ENCODE measurements at places on chromosomes 6 and 20.
A peak's percentile ranks its signal among the peaks of the same experiment; 100 is the strongest.

- no peak for DNase-seq
Observed at GRCh38 chr6:167845856-167846255, 19.1 kb downstream of the AFDN start.

- DNase-seq = no peak
Observed at GRCh38 chr6:135274561-135275293, 93.6 kb downstream of the MYB start.

- peak; percentile 2 for DNase-seq
Observed at GRCh38 chr6:147651249-147652063, 143.0 kb downstream of the SAMD5 start.

DNA sequence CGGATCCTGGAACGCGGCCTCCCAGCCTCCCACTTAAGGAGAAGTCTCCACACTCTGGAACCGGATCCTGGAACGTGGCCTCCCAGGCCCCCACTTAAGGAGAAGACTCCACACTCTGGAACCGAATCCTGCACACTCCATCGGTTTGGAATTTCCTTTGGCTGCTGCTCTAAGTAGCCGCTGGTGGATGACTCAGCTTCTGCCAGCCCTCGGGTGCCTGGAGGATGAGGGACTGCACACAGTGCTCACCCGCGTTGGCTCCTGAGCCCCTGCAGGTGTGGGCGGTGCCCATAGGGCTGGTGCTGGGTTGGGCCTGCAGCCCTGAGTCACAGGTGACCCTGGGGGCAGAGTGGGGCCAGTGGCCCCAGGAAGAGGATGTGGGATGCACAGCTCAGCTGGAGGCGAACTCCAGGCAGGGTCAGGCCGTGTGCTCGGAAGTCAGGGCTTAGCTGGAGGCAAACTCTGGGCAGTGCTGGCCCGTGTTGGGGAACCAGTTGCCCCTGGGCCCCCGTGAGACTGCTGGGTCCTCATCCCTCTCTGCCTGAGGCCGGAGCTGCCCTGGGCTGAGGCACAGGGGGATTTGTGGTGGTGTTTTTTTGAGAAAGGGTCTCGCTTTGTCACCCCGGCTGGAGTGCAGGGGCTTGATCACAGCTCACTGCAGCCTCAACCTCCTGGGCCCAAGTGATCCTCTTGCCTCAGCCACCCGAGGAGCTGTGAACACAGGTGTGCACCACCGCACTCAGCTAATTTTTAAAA lies 13.9 kb upstream of the TNFRSF6B start:
- DNase-seq = peak; percentile 96

DNA sequence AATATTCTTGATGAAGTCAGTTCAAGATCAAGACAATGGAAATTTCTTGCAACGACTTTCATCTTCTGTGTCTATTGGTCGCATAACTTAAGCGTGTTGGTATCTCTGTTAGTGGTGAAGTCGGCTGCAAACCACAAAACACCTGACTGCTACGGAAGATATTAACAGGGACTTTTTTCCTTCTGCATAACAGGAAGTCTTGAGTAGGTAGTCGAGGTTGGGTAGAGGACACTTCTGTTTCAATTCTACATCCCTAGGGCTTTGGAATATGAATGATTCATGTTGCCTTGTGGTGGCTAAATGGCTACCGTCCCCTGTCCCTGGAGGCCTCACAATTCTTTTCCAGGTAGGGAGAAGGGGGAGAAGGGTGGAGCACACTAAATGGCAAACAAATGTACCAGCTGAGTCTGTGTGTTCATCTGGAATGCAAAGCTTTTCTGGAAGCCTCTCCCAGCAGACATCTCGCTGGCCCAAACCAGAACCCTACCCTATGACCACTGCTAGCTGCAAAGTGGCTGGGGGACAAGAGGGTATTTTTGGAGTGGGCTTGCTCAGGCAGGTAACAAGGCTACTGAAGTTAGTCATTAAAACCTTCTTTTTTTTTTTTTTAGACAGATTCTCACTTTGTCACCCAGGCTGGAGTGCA lies 34.6 kb upstream of the NKX2-2 start:
- no peak for DNase-seq

GRCh38 chr6:105087571-105088211 lies 92.1 kb downstream of the POPDC3 start:
- DNase-seq = peak; percentile 28

GRCh38 chr6:107284805-107285204 lies 169.5 kb upstream of the BEND3 start:
- no peak for DNase-seq

- DNase-seq = no peak
Observed at GRCh38 chr6:157012355-157012754, 235.2 kb downstream of the ARID1B start.

DNA sequence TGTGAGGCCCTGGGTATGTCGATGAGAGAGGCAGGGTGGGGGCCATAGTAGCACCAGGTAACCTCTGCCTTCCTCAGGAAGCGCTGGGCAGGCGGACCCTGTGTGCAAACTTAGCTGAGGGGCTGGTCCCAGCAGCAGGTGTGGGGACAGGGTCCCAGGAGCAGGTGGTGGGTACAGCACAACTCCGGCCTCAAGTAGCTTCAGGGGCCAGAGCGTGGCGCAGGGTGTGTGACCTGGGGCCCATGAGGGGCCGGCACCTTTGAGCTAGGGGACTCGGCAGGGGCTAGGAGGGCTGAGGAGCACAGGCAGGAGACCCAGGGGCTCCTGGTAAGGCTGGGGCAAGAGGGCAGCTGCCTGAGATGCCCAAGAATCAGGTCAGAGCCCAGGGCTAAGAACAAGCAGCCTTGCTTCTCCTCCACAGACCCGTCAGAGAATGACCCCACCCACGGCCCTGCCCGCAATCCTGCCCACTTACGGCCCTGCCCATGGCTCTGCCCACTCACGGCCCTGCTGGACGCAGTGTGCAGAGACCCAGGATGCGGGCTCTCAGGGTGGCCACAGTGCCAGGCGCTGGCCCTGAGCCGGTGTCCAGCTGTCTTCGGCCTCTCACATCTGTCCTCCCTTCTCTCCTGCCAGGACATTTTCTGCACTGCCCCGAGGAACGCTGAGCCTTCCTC lies 30.9 kb downstream of the CHRNA4 start:
- no peak for DNase-seq

DNA sequence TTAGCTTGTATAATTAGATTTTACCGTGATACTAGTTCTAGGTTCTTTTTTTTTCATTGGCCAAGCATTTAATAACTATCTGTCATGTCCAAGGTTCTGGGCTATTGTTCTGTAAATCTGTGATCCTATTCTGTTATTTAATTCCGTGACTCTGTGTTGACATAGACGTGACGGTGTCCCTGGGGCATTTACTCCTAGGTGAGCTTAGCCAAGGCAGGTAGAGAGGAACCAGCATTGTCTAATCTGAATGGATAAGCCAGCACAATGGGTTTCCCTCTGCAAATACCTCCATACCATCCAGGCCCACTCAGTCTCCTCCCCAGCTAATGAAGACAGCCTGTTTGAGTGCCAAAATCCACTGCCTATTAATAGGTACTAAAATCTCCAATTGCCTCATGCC lies 8.9 kb upstream of the CDSN start:
- no peak for DNase-seq

DNA sequence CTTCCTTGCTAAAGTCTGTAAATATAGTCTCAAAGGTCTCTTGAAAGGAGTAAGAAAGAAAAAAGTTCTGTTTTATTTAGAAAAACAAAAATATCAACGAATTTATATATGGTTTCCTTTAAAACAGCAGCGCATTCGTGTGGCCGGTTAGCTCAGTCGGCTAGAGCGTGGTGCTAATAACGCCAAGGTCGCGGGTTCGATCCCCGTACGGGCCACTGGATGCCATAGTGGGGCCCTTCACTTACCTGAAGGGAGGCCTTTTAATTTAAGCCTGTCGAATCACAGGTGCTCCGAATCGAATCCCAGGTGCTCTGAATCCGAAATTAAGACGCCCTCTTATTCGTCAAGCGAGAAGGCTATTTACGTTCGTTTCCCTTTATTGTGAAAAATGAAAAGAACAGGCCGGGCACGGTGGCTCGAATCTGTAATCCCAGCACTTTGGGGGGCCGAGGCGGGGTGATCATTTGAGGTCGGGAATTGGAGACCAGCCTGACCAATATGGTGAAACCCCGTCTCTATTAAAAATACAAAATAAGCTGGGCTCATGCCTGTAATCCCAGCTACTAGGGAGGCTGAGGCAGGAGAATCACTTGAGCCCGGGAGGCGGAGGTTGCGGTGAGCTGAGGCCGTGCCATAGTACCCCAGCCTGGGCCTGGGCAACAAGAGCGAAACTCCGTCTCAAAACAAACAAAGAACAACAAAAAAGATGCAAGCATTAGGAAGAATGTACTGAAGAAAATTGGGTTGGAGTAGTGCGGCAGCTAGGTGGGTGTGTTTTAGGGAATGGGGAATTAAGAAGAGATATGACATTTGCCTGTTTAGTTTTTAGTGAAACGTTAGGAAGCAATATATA lies 195.8 kb upstream of the ZNF184 start:
- no peak for DNase-seq

DNA sequence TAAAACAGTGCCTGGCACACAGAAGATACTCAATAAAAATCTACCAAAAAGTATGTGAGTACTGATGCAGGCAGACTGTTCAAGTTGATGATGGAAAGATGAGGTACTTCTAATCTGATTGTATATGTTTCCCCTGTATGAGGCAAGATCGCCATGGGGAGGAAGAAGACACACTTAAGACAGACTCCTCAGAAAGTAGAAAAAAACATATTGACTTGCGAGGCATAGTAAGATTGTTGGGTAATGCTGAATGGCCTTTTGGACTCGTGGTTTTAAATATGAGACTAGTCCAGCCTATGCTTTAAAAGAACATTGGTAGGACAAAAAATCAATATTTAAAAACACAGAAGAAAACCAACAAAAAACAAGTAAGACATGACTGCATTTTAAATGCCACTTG lies 72.6 kb downstream of the SHPRH start:
- no peak for DNase-seq

GRCh38 chr20:5354901-5355300 lies 38.1 kb upstream of the PROKR2 start:
- DNase-seq = no peak

GRCh38 chr6:150426198-150426597 lies 57.4 kb downstream of the IYD start:
- no peak for DNase-seq

- no peak for DNase-seq
Observed at GRCh38 chr6:143262859-143263258, 187.6 kb downstream of the ADAT2 start.

DNA sequence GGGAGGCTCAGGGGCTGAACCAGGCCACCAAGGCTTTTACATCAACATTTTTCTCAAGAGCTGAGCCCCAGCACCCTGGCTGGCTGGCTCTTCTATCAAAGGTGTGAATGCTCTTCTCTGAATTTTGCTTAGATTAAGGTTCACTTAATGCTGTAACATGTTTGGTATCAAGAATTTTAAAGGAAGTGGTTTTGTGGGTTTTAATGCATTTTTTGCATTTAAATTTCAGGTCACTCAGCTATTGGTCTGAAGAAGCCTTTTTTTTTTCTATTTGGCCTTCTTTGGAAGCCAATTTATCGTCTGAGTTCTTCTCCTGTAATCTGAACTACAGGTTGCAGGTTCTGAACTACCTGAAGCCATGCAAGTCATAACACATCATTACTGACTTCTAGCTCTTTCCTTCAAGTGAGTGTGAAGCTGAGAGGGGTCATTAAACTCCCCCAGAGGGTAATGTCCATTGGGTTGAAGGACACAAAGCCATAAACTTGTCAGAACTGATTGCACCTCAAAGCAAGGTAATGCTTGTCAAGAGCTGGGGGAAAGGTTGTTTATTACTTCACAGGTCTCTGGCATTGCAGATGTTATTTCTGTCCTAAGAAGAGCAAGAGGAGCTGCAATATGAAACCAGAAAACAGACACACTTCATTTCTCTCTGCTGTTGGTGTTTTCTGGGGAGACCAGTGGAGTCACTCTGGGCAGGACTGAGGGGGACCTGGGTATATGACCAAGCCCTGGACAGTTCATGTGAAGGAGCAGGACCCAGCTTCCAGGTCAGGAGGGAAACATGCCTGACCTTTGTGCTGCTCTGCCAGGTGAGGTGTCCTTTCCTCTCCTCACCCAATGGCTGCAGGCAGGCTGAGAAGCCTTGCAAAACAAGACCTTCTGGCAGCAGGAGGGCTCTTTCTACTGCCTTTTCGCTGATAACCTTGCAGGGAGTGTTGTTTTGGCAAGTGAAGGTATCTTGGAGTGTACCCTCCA lies 26.1 kb upstream of the NEDD9 start:
- no peak for DNase-seq

DNA sequence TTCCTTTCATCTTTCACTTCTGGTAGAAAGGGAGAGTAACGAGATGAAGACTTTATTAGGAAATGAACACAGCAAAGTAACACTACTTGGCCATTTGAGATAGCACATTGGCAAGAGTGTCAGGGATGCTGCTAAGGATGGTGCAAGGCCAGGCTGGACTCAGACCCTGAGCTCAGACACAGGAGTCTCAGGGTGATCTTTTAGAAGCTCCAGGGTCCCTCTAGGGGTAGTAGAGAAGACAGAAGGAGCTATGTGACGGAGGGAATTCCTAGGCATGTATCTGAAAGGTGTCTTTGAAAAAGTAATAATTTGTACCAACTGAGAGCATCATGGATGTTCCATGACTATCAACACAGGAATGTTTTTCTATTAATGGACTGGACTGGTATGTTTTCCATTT lies 436.5 kb downstream of the DHX35 start:
- DNase-seq = no peak

All from kidney epithelial cell (primary cell).